Activated naive CD8-positive, alpha-beta T cell treated with anti-CD3 and anti-CD28 coated beads, Interleukin-2, amount 10 ng/mL, durations not matched to agents 7 days and 5 days (primary cell): ENCODE measurements at places on chromosomes 3 and 15. TPM values are rescaled to one million over a fixed set of nuclear protein-coding genes. Genes with fewer than 3 reads are reported as not detected.

Gene ITIH1
- total RNA-seq, result not detected

Gene MTHFS
- total RNA-seq, result 32.0 TPM

Gene MESP2
- not detected for total RNA-seq

Gene MUC4
- not detected for total RNA-seq

Gene CSPG4
- not detected for total RNA-seq

Gene KPNA1
- total RNA-seq, result 60.6 TPM

Gene SLC12A8
- 0.79 TPM for total RNA-seq
